Stimulated activated CD4-positive, alpha-beta T cell treated with anti-CD3 and anti-CD28 coated beads, Interleukin-4, amount 100 ng/mL, for 24 hours (primary cell): ENCODE measurements at places on chromosomes 4 and X.

- no peak for DNase-seq
These were observed 36.0 kb downstream of the IRF2 start for GRCh38 chr4:184438375-184438774.

- peak; percentile 21 for DNase-seq
These were observed 54.4 kb upstream of the LCORL start for GRCh38 chr4:18075823-18076433.

GRCh38 chr4:134463771-134464170 is 262.2 kb upstream of the PABPC4L start:
- DNase-seq = no peak

GRCh38 chrX:97860226-97860625 is 976.5 kb downstream of the RPA4 start:
- no peak for DNase-seq

DNA sequence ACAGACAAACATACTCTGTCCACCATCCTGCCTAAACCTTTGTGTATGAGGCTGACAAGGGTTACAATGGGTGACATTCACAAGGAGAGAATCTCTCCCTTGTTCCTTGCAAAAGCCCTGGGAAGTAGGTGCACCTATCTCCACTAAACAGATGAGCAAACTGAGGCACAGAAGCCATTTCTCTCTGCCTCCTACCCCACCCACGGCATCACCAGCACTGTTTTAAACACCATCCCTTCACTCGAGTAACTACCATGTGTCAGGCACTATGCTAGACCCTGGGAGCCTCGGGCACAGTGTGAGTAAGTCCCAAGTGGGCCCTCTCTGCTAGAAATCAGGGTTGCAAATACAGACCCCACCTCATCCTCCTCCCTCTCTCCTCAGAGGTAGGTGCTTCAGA is 899 bp downstream of the LYAR start:
- no peak for DNase-seq

- DNase-seq = no peak
These were observed 170.1 kb upstream of the SCML1 start for GRCh38 chrX:17567187-17567586.

- DNase-seq = no peak
These were observed 295.2 kb upstream of the AGA start for GRCh38 chr4:177737387-177737940.
